ENCODE measurements at places on chromosomes 12 and 14. TPM values are rescaled to one million over a fixed set of nuclear protein-coding genes. Genes with fewer than 3 reads are reported as not detected.

Gene ESR2
- 0.27 TPM for total RNA-seq

GRCh38 chr14:80587096-80587724 lies 354.3 kb downstream of the CEP128 start:
- H3K4me1 ChIP-seq: no peaks in the 10 kb centered on the region
- no peaks in the 10 kb centered on the region for H3K27me3 ChIP-seq
- no peak for DNase-seq
- no peak overlapping the region for H3K27ac ChIP-seq
- H3K4me3 ChIP-seq: no peak overlapping the region

- DNase-seq: no peak
- H3K36me3 ChIP-seq: no peaks in the 10 kb centered on the region
- H3K4me3 ChIP-seq: no peak overlapping the region
- no peaks in the 10 kb centered on the region for H3K27me3 ChIP-seq
- H3K27ac ChIP-seq: no peak overlapping the region
These were observed 49.5 kb downstream of the BEGAIN start for GRCh38 chr14:100537446-100538350.

- no peak for DNase-seq
- no peak overlapping the region for H3K4me3 ChIP-seq
- H3K36me3 ChIP-seq: no peaks in the 10 kb centered on the region
- H3K27ac ChIP-seq: no peak overlapping the region
These were observed 11.7 kb upstream of the CACNA2D4 start for GRCh38 chr12:1929985-1930802.

Gene FAR2
- total RNA-seq: 8.5 TPM

GRCh38 chr14:95352481-95352880 lies 32.8 kb upstream of the CLMN start:
- H3K4me3 ChIP-seq: no peak overlapping the region
- H3K4me1 ChIP-seq: no peaks in the 10 kb centered on the region
- H3K27ac ChIP-seq: no peak overlapping the region

Gene ERBB3
- 1.1 TPM for total RNA-seq

Gene OS9
- 253 TPM for total RNA-seq

Measured in thoracic aorta (tissue), 2 donors.